ENCODE measurements at places on chromosomes 16 and 17.

GRCh38 chr17:40177275-40177874 is at the start of gene RAPGEFL1:
RAPGEFL1 (plus strand) TSS chr17:40177470; CDS start chr17:40177862, 392 bp downstream.
- DNase-seq: no peak

DNA sequence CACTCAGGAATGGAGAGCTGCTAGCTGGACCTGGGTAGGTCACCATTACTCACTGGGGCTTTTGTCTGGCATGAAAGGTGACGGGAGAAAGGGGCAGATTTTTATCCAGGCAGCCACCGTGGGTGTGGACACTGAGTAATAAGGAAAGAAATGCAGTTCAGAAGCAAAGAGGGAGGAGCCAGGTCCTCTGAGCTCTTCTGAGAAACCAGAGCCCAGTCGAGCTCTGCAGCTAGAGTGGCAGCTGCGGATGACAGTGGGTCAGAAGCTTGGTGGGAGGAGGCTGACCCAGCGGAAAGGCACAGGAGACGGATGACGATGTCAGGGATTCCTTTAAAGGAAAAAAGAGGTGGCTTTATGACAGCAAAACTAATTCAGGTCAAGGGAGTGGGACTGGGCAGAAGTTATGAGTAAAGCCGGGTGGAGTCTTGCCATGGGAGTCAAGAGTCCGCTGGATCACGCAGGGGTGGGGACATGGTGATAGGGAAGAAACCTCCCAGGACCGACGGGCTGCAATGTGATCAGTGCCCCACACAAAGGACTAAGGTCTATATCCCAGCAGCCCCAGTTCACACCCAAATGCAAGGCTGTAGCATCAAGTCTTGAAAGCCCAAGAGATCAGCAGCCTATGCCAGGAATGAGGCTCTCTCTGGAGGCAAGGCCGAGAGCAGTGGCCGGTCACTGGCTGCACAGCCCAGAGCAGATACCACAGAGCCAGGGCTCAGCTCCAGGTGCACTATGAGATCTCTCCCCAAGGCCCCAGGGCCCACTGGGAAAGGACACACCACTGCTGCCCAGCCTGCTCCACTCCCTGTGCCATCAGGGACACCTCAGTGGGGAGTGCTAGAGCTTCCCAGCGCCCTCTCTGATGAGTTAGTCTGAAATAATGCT is 6.3 kb upstream of the MNT start:
- no peak for DNase-seq

DNA sequence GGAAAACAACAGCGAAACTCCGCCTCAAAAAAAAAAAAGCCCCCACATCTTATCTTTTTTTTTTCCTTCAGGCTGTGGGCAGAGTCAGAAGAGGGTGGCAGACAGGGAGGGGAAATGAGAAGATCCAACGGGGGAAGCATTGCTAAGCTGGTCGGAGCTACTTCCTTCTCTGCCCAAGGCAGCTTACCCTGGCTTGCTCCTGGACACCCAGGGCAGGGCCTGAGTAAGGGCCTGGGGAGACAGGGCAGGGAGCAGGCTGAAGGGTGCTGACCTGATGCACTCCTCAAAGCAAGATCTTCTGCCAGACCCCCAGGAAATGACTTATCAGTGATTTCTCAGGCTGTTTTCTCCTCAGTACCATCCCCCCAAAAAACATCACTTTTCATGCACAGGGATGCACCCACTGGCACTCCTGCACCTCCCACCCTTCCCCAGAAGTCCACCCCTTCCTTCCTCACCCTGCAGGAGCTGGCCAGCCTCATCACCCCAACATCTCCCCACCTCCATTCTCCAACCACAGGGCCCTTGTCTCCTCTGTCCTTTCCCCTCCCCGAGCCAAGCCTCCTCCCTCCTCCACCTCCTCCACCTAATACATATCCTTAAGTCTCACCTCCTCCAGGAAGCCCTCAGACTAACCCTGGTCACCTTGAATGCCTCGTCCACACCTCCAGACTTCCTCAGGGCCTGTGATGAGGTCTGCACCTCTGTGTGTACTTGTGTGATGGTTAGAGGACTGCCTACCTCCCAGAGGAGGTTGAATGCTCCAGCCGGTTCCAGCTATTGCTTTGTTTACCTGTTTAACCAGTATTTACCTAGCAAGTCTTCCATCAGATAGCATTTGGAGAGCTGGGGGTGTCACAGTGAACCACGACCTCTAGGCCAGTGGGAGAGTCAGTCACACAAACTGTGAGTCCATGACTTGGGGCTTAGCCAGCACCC is 1.2 kb upstream of the HBA1 start:
- no peak for DNase-seq

GRCh38 chr16:63719926-63720325 is 1401.9 kb downstream of the CDH11 start:
- DNase-seq: no peak

DNA sequence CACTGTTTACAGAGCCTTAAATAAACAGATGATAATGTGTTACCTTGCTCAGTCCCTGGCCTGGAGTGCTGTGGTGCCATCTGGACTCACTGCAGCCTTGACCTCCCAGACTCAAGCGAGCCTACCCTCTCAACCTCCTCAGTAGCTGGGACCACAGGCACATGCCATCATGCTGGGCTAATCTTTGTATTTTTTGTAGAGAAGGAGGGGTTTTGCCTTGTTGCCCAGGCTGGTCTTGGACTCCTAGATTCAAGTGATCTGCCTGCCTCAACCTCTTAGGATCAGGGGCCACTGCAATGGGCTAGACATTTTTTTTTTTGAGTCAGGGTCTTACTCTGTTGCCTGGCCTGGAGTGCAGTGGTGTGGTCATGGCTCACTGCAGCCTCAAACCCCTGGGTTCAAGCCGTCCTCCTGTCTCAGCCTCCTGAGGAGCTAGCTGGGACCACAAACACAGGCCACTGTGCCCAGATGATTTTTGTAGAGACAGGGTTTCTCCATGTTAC is 5.0 kb upstream of the NAGLU start:
- no peak for DNase-seq

GRCh38 chr17:79152636-79153035 is 78.0 kb downstream of the ENGASE start:
- no peak for DNase-seq

GRCh38 chr16:54077050-54077821 is 209.4 kb downstream of the IRX3 start:
- DNase-seq: no peak

- DNase-seq: no peak
These were observed 12.4 kb downstream of the SLFN11 start for GRCh38 chr17:35361027-35361426.

DNA sequence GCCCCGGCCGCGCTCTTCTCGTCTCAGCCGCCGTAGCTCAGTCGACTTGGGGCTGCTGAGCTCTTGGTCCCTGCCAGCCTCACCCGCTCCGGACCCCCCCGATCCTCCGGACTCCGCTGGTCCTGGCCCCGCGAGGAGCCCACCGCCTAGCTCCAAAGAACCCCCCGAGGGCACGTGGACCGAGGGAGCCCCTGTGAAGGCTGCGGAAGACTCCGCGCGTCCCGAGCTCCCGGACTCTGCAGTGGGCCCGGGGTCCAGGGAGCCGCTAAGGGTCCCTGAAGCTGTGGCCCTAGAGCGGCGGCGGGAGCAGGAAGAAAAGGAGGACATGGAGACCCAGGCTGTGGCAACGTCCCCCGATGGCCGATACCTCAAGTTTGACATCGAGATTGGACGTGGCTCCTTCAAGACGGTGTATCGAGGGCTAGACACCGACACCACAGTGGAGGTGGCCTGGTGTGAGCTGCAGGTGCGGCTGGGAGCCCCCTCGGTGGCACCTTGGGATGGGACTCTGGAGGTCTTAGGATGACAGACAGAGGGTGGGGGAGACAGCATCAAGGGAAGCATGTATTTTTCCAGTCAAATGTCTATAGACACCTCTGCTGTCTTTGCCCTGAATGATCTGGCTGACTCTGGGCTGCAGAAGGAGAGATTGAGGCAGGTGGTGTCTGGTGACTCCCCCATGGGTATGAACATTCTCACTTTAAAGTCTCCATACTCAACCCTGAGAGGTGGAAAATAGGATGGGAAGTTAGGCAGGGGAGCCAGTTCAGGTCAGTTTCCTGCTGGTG is 635 bp downstream of the WNK4 start:
- no peak for DNase-seq

GRCh38 chr17:59377410-59377809 is 46.0 kb downstream of the YPEL2 start:
- DNase-seq: no peak

DNA sequence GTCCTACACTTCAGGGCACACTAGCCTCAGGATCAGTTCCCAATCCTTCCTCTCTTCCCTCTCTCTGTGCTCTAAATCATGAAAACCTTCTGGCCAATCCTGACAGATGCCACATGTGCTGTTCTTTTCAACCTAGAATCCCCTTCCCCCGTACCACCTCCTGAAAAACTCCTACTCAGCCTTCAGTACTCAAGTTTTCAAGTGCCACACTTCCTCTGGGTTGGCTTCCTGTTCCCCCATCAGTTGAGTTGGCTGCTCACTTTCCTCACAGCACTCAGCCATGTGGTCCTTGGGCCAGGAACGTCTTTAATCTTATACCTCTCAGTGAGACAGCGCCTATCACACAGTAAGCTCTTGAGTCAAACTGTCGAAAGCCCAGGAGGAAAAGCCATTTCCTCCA is 3.3 kb downstream of the ASPHD1 start:
- no peak for DNase-seq

DNA sequence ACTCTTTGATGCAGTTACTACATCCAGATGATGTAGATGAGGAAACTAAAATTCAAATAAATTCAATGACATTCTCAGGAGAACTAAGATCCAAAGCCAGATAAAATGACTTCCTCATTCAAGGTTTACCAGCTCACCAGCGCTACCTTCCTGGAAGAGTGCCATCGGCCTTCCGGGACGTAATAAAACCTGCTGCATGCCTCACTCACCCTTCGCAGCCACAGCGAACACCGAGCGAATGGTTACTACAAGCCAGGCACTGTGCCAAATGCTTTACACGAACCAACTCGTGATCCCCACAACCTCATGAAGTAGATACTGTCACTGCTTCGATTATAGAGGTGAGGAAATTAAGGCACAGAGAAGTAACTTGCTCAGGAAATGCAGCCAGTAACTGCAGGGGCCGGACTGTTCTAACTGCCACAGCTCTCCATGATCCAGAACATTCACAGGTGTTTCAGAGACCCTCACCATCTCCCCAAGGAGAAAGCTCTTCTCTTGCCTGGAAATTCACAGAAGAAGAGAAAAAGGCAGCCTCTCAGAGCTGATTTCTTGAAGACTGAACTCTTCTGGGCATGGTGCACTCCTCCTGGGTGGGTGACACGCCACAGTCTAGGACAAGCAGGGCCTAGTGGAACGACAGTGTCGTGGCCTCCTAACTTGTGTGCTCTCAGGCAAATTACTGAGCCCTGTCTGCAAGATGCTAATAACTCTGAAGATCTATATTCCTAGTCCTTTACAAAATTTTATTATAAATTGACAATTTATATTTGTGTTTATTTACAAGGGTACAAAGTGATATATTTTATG is 46.8 kb downstream of the HIC1 start:
- DNase-seq: no peak

GRCh38 chr17:81400996-81401722 is 5.9 kb downstream of the BAHCC1 start:
- DNase-seq: no peak

- DNase-seq: no peak
These were observed 9.4 kb downstream of the TOX3 start for GRCh38 chr16:52537516-52537915.

DNA sequence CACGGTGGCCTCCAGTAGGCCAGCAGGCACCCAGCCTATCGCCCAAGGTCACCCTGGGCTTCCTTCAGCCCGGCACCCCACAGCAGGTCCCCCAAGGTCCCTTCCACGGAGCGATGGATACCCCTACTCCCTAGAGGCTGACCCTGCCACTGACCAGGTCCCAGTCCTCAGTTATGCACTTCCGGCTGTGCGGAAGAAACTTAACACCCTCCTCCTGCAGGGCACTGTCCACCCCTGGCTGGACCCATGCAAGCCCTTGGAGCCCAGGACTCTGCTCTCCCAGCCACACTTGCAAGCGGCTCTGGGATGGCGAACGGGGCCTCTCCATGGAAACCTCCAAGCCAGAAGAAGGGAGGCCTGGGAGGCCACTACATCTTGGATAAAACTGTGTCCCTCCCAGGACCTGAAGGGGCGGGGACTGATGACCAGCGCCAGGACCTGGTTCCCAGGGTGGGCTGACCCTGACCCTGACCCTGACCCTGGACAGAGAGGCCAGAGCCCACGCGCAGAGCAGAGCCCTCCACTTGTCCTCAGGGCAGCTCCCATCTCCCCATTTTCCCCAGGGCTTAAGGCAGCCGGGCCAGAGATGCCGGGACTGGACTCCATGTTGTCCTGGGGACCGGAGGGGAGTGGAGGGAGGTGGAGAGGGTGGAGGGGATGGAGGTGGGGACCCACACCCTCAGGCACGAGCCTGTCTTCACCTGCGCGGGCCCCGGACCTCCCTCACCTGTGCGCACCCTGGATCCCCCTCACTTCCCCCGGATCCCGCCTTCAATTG is 734 bp downstream of the CEP131 start:
- DNase-seq: no peak

DNA sequence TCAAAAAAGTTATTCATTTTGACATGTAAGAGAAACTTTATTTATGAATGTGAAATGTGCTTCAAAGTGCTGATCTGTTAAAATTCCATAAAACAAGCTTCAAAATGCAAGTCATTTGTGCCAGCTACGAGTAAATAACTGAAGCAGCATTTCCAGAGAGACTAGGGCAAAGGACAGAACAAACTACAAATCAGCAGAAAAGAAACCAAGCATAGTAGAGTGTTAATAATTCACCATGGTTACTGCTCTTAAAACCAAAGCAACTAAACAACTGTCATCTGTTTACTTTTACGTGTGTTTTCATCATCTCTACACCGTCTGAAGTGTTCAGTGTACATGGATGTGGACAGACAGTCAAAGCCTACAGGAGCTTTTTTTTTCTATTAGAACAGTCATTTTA is 1.6 kb upstream of the ASPA start:
- no peak for DNase-seq

GRCh38 chr16:47887496-47887895 is 268.3 kb downstream of the ABCC12 start:
- DNase-seq: no peak

DNA sequence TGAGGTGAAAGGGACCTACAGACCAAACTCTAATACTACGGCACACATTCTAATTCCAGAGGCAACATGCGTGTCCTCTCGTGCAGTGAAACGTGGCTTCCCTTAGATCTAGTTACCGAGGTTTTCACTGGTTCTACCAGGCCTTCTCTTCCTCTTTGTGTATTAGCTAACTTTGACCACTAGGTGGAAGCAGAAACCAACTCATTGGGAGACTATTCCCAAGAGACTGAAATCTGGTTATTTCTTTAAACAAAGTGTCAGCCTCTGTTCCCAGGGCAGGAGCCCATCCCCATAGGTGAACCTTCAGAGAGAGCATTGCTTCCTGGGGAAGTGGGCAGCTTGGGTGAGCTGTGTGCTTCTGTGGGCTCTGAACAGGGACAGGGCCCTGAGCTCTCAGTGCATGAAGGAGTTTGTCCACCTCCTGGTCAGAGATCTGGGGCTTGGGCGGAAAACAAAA is 19.7 kb upstream of the RCVRN start:
- DNase-seq: peak; percentile 72

All from cerebellar nuclear complex (tissue), 1 donor.